ENCODE measurements at places on chromosomes 7 and 10.

GRCh38 chr10:46104071-46104585 is 58.1 kb upstream of the MSMB start:
- DNase-seq, result no peak

- no peak for DNase-seq
Observed at GRCh38 chr10:99520040-99520846, 12.5 kb upstream of the NKX2-3 start.

DNA sequence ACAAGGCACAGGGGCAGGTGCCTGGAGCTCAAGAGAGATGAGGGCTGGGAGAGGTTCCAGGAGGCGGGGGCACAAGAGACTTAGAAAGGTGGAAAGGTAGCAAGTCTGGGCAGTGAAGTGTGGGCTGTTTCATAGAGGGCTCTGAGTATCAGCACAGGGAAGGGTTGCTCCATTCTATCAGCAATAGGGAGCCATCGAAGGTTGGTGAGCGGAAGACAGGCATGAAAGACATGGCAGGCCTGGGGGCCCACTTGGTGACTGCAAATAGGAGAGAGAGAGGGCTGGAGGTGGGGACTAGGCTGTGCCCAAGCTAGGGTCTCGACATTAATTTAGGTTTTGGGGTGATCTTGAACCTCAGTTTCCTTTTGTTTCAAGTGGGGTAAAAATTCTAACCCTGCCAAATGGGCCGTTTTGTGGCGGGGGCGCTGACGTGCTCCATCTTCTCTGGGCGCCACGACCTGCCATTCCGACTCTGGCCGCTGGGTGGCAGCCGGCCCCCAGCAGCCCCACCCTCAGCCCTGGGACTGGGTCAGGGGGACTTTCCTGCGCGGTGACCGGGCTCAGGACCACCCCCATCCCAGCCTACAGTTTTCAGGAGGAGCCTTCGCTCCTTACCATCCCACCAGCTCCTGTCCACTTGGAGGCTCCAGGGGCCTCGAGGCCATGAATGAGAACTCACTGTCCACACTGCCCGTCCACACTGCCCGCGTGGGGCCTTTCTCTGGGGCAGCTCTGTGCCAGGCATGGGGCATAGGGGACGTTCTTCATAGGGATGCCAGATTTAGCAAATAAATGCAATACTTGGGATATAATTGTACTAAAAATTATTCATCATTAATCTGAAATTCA is 37.2 kb upstream of the PCBD1 start:
- DNase-seq, result peak; percentile 50

- DNase-seq, result no peak
Observed at GRCh38 chr7:44161371-44161770, 20.2 kb upstream of the MYL7 start.

GRCh38 chr7:128877756-128878120 is 15.1 kb downstream of the ATP6V1F start:
- no peak for DNase-seq

DNA sequence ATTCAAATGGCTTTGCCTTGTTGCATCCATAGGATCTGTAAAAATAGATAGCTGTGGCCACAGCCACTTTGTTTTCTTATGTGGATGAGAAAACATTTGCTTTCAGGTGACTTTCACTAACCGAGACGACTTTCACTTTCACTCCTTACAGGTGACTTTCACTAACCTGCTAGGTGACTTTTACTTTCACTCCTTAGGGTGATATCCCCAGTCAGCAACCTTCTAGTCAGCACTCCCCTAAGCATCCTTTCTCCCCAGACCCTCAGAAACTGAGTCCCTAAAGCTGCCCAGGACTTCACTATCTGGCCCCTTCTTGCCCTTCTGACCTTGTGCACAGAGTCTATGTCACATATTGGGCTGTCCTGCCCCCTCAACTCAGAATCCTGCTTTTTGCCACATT is 177.5 kb downstream of the RELN start:
- no peak for DNase-seq

GRCh38 chr10:44306147-44306710 is 78.7 kb downstream of the CXCL12 start:
- no peak for DNase-seq

GRCh38 chr7:86012971-86013370 is 630.7 kb upstream of the GRM3 start:
- DNase-seq, result no peak

DNA sequence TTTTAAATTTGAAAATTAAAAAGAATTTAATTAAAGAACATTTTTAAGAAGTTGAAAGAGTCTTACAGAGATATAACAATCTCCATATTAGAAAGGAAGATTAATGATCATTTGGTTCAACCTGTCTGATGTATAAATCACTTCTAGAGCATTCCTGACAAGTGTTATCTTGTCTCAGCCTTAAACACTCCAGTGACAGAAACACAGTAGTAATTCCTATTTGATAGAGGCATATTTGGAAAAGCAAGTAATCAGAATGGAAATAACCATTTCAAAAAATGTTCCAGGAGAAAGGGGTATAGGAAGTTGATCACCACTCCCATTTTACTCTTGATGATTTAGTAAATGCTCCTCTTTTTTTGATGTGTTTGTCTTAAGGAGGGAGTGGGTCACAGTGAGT is 213.1 kb upstream of the FAM3C start:
- no peak for DNase-seq

GRCh38 chr7:111741811-111742240 is 179.5 kb upstream of the IMMP2L start:
- no peak for DNase-seq

GRCh38 chr10:130471486-130471885 is 335.3 kb downstream of the GLRX3 start:
- no peak for DNase-seq

DNA sequence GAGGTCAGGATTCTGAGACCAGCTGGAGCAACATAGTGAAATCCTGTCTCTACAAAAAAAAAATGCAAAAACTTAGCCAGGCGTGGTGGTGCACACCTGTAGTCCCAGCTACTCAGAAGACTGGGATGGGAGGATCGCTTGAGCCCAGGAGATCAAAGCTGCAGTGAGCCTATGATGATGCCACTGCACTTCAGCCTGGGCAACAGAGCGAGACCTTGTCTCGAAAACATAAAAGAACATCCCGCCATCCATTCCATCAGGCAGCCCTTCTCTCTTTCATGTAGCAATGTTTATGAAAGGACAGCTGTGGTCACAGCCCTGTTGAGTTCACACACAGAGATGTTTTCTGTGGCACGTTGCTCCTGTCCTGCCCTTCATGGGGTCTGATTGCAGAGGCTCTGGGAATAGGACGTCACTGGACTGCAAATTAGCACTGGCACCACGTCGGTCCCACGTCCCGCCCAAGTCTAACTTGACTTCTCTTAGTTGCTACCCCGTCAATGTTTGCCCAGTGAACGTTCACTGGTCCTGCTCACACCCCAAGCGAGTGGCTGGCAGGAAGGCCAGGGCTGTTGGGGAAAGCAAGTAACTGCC is 64.5 kb upstream of the MYL10 start:
- DNase-seq, result no peak

- no peak for DNase-seq
Observed at GRCh38 chr10:120382360-120382759, 74.7 kb upstream of the PLPP4 start.

DNA sequence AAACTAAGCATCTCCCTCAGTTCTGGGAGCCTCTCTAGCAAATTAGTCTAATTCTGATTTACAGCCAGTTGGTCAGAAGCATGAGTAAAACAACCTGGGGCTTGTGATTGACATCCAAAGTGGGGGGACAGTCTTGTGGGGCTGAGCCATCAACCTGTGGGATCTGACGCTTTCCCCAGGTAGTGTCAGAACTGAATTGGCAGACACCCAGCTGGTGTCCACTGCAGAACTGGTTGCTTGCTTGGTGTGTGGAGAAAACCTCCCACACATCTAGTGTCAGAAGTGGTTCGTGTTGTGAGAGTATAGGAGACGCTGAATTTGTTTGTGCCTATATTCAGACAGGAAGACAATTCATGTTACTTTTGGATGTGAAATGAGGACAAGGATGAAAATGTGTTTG is 92.2 kb upstream of the PDCD4 start:
- DNase-seq, result no peak

DNA sequence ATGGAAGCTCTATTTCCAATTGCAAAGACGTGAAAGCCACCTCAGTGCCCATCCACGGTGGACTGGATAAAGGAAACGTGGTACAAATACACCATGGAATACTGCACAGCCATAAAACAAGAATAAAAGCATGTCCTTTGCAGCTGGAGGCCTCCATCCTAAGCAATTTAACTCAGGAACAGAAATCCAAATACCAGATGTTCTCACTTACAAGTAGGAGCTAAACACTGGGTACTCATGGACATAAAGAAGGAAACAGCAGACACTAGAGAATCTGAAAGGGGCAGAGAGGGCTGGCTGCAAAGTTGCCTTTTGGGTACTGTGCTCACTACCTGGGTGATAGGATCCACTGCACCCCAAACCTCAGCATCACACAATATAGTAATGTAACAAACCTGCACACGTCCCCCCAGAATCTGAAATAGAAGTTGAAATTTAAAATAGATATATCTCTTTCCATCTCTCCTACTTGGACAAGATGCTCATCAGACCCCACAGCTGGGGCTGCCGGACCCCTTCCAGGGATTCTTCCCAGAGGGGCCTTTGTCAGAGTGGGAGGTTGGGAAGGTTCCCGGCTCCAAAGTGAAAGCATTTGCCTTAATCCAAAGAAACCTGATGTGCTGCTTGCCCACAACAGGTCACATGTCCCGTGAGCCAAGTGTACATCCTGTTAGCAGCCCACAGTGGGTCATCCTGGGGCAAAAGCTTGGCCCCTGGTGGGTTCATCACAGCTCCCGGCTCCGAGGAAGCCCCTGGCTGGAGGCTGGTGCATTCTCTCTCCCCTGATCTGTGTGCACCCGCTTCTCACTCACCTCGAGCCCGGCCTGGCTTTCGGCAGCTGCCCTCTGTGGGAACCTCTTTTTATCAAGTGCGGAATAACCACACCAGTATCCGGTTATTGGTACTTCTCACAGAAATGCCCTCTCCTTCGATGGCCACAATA is 172.3 kb upstream of the PPP2R2D start:
- no peak for DNase-seq

- DNase-seq, result no peak
Observed at GRCh38 chr7:516216-516605, 3.4 kb downstream of the PDGFA start.

- no peak for DNase-seq
Observed at GRCh38 chr10:28790146-28790545, 112.8 kb downstream of the BAMBI start.

DNA sequence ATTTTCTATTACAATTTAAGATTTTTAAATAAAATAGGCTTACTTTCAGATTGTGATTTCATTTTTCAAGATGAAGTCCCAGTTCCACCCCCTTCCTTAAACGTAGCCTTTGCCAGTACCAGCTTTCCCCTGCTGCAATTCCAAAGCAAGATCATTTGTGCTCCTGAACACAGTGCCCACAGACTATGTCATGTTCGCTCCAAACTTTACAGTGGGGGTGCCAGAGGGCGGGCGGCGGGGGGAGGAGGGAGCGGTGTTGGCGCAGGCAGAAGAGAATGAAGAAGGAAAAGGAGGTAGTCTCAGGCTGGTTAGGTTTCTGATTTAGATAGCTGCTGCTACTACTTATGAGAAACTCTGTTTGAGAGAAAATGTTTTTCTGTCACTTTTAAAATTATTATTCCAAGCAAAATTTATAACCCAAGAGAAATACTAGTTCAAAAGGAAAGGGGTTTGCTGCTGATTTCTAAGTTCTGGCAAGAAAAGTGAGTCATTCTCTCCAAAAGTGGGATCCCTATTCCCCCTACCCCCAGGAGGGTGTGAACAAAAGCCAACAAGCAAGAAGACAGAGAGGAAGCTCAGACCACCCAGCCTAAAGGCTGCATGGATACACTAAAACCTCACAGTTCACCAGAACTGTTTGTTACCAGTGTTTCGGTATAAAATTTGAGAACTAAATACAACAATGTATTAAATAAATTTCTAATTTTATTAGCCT is 109.6 kb downstream of the SRPK2 start:
- no peak for DNase-seq

DNA sequence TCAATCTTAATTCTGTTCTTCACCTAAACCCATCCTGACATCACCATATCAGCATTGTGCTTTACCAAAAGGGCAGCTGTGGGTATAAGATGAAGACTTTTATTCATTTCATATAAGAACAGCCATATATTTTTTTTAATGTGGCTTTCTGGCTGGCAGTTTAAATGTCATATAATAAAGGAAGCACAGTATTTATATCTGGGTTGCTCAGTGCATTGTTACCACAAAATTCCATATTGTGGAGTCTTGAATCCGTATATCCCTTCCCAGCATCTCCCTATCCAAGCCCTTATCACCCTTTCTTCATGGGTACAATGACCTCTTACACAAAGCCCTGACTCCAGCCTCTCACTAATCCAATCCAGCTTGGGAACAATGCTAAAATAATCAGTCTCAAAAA is 125.8 kb downstream of the RAPGEF5 start:
- DNase-seq, result no peak

GRCh38 chr10:90372451-90372850 is 485.4 kb downstream of the HTR7 start:
- DNase-seq, result no peak

DNA sequence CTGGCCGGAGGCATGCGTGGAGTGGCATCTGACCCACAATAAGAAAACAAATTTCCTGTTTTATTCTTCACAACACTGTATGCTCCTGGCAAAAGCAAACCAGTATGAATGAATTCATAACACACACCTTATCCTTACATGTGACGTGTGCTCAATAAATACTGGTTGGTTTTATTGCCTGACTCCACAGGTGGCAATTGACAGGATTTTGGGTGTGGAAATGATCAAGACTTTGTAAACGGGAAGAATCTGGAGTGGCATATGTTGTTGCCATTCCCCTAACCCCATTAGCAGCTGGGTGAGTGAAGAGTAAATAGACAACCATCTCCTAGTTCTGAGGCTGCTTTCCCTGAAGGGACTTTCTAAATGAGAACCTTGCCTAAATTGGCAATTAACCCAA is 215.5 kb upstream of the AOAH start:
- DNase-seq, result no peak

DNA sequence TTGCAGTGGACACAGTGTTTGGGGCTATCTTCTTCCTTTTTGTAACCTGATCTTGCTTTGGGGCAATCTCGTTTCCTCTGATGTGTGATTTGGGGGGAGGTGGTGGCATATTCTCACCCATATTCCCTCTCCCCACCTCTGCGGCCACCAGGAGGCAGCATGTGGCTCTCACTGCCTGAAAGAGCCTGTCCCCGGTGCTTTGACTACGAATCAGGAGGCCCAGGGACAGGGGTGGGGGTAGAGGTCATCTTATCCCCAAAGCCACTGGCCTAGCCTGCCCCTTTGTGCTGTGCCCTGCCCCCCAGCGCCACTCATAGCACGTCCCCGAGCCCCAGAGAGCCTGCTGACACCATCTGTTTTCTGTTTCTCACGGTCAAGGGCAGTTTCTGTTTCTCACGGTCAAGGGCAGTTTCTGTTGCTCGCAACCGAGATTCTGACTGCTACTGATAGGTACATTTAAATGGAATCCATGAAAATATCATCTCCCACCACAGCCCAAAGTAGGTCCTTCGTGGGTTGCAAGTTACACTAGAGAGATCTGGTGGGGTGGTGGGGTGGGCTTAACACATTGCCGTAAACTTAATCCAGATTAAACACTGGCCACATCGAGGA is 28.2 kb downstream of the PHYH start:
- no peak for DNase-seq

All from activated CD8-positive, alpha-beta memory T cell treated with anti-CD3 and anti-CD28 coated beads for 48 hours (primary cell).